ENCODE measurements at places on chromosomes 1 and 21.
A peak's percentile ranks its signal among the peaks of the same experiment; 100 is the strongest.

- peak within 1 kb of the TSS; percentile 100 for H3K27ac ChIP-seq
- peaks cover 48% of the 10 kb centered on the region for H3K4me1 ChIP-seq
- H3K36me3 ChIP-seq = peaks cover 14% of the 10 kb centered on the region
- peaks cover 12% of the 10 kb centered on the region for H3K27me3 ChIP-seq
These were observed at the start of gene DYRK1A for GRCh38 chr21:37366482-37367316. Gene DYRK1A, plus strand, starts transcription at chr21:37366773. Its CDS starts 53,602 bp downstream, at chr21:37420375.

DNA sequence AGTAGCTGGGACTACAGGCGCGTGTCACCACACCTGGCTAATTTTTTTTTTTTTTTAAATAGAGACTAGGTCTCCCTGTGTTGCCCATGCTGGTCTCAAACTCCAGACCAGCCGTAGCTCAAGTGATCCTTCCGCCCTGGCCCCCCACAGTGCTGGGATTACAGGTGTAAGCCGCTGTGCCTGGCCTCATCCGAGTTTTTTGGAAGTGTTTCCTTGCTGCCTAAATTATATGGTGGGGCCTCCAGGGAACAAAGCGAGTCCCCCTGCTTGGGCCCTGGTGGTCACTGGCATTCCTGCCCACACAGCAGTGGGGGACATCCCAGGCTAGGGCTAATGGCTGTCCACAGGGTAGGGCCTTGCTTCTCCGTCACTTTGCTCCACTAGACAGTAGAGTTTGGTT is 143.8 kb downstream of the PCBP3 start:
- peaks cover 3% of the 10 kb centered on the region for H3K27me3 ChIP-seq
- no peak for DNase-seq
- no peak overlapping the region for H3K4me3 ChIP-seq
- H3K4me1 ChIP-seq = no peaks in the 10 kb centered on the region
- peaks cover 8% of the 10 kb centered on the region for H3K36me3 ChIP-seq
- H3K27ac ChIP-seq = no peak overlapping the region

DNA sequence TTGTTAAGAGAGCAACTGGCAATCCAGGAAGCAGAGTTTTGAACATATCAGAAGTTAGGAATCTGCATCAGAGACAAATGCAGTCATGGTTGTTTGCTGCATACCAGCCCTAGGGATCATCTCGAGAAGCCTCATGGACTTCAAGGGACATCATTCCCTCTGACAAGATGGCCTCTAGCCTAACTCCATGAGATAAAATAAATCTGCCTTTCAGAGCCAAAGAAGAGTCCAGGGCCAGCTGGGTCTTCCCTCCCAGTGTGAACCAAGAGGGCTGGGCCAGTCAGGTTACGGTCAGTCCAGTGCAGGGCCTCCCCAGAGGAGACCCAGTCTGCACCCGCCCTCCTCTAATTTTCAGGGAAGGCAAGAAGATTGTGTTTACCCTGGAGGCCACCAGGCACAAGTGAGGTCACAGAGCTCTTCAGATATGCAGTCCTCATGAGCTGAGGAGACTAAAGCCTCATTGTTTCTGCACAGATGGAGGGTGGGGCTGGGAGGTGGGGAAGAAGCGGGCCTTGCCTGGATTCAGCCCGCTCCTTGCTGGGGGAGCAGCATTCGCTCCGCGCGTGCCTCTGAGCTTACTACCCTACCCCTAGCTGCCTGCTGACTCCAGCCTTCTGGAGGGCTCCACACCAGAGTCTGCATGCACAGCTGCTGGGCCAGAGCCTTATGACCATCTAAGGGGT is 52.8 kb downstream of the CAPN2 start:
- no peak overlapping the region for H3K27ac ChIP-seq
- DNase-seq = no peak
- peaks cover 3% of the 10 kb centered on the region for H3K27me3 ChIP-seq

GRCh38 chr1:157532569-157532968 is 19.7 kb downstream of the FCRL5 start:
- H3K27me3 ChIP-seq = no peaks in the 10 kb centered on the region
- H3K36me3 ChIP-seq = no peaks in the 10 kb centered on the region
- H3K27ac ChIP-seq = no peak overlapping the region
- no peaks in the 10 kb centered on the region for H3K4me1 ChIP-seq

DNA sequence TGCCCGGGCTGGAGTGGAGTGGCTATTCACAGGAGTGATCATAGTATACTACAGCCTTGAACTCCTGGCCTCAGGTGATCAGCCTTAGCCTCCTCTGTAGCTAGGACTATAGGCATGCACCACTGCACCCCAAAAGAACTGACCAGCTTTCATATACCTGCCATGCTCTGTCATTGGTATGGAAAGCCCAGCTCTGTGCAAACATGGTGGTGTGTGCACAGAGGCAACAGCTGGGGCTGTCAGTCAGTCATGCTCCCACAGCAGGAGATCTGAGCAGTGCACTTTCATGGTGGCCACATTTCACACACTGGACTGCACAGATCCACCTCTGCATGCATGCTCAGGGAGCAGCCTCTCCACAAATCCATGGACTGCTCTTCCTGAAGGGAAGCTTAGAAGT is 8.8 kb upstream of the JAK1 start:
- H3K27ac ChIP-seq = no peak overlapping the region
- DNase-seq = no peak
- H3K27me3 ChIP-seq = peaks cover 2% of the 10 kb centered on the region
- H3K4me1 ChIP-seq = peaks cover 3% of the 10 kb centered on the region

DNA sequence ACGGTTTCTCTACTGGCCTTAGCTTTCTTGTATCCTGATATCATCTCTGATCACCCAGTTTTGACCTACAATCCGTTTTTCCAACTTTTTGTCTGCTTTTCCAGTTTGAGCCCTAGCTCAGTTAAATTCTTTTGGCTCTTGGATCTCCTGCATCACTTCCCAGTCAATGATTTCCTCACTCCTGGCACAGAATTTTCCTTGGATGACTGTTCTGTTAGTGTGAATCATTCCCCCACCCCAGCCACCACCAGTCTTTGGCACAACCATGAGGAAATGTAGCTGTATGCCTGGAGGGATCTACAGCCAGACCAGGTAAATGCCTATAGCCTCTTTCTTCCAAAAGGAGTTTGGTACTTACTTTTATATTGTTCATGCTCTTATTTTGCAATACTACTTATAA is 187.2 kb upstream of the PTGFR start:
- H3K27ac ChIP-seq = no peak overlapping the region
- DNase-seq = no peak
- H3K36me3 ChIP-seq = no peaks in the 10 kb centered on the region
- H3K4me1 ChIP-seq = no peaks in the 10 kb centered on the region
